Activated T-cell treated with anti-CD3 and anti-CD28 coated beads, Interleukin-2, amount 50 U/mL, for 72 hours (primary cell): ENCODE measurements at places on chromosomes 3 and 15. TPM values are rescaled to one million over a fixed set of nuclear protein-coding genes. Genes with fewer than 3 reads are reported as not detected.

Gene FAM131A
- 6.6 TPM for total RNA-seq

Gene C3orf80
- 0.09 TPM for total RNA-seq

Gene RNF168
- 32.0 TPM for total RNA-seq

- DNase-seq = no peak
Measured at GRCh38 chr15:74891469-74891868, 1.6 kb downstream of the MPI start.

DNA sequence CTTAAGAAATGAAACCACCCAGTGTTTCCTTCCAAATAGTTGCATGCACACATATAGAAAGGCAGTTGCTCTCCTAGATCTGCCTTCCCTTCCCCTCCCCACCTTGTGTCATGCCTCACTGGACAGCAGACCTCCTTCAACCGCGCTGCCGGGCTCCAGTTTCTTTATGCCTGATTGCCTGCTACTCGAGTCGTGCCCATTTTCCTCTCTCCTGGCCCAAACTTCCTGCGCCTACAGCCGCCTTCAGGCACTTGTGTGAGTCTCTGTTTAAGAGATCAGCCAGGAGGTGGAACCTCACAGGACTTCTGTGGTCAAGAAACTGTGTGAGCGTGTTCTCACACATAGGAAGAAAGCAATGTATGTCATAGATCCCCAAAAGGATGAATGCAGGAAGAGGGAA is 8.8 kb upstream of the FAM107A start:
- no peak for DNase-seq

- DNase-seq = no peak
Measured at GRCh38 chr3:124786511-124787241, 56.4 kb downstream of the UMPS start.

- no peak for DNase-seq
Measured at GRCh38 chr3:101117465-101117864, 124.2 kb upstream of the ABI3BP start.

GRCh38 chr3:187000711-187001151 is 70.4 kb downstream of the ST6GAL1 start:
- DNase-seq = peak; percentile 40

GRCh38 chr15:39235084-39235795 is 345.6 kb upstream of the THBS1 start:
- DNase-seq = no peak

DNA sequence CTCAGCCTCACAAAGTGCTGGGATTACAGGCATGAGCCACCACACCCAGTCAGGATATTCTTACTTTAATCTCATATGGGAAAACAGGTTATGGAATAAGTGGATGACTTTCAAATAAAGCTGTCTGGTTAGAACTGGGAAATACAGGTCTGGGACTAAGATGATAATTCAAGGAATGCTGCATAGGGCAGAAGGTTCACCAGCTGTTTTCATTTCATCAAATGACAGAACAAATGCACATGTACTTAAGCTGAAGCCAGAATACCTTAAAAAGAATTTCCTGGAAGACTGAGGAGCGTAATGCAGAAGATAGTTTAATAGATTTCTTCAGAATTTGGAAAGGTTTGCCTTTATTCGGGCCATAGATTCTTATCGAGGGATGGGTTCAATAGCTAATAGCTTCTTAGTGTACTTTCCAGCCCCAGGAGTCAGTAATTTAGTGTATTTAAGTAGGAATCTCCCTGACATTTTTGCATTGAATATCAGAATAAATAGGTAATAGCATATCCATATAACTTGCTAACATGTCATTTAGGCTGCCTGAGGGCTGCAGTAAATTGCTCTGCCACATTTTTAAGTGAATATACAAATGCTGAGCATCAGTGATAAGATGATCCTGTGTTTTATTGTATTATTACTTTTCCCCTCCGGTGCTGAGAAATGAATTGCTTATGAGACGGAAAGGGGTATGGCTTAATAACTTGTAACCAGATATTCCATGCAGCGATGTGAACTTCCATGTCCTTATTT is 40.3 kb upstream of the ZNF770 start:
- DNase-seq = no peak
